Stimulated activated CD4-positive, alpha-beta T cell treated with anti-CD3 and anti-CD28 coated beads, Interleukin-2, amount 100 ng/mL, for 4 hours (primary cell): ENCODE measurements at places on chromosomes 4 and X.

DNA sequence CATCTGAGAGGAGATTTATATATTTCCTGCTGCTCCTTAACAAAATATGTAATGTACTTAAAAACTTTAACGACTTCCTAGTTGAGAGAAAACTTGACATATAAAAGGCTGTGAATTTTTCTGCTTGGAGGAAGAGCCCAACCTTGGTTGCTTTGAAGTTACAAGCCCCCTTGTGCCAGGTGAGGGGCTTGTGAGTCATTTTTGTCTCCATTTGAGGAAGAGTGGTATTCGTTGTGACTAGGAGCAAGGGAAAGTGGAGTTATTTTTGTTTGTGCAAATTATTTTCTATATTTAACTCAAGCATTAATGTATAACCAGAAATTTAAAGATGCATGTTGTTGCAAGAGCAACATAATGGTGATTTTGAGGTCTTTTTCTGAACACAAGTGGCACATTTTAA, 99.0 kb upstream of the DDX3X start:
- DNase-seq: no peak

GRCh38 chrX:131792789-131793462, 230.2 kb upstream of the STK26 start:
- DNase-seq: no peak

DNA sequence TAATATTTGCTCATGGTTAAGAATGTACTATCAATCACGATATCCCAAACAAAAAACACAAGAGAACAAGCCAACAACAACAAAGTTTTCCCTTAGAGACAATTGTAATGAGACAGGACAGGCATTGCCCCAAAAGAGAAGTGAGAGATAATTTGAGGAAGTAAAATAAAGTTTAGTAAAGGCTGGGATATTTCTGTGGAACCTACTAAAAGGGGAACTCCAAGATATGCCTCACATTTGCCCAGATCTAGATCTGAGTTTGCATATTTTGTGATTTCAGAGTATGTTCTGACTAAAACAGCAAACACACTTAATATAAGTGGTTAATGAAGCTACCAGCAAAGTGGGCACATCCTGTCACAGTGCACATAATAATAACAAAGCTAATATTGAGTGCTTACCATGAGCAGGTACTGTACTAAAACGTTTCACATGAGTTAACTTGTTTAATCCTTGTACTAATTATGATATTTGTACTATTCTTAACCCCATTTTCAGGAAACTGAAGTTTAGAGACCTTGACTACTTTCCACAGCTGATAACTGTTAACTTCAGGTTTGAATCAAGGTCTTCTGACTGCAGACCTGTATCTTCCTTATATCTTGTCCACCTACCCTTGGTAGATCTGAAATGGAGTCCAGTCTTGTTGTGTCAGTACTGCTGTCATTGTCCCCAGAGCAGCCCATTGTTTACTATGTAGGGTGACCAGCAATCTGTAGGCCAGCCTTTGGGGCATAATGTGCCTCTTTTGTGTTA, 26.0 kb upstream of the BMP2K start:
- DNase-seq: no peak

- DNase-seq: no peak
These were observed 723 bp downstream of the WDFY3 start for GRCh38 chr4:84965553-84966381.

DNA sequence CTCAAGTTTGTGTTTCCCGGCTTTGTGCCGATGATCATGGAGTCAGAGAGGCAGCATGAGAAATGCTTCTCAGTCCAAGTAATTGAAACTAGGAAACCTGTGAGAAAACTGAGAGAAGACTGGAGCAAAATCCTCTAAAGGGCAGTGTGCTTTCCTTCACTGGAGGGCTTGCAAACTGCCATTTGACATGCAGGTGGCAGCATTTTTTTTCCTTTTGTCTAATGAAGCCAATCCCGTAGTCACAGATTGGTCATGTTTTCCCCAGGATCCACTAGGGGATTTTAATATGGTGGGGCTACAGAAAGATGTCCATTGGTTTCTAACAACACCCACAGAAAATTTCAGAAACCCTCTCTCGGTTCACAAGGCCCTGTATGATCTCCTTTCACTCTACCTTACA, 117.4 kb upstream of the NUDT10 start:
- no peak for DNase-seq

GRCh38 chrX:29487714-29488113, 727.6 kb upstream of the MAGEB2 start:
- no peak for DNase-seq

- DNase-seq: no peak
These were observed 253.2 kb downstream of the SPRY1 start for GRCh38 chr4:123649645-123650391.

DNA sequence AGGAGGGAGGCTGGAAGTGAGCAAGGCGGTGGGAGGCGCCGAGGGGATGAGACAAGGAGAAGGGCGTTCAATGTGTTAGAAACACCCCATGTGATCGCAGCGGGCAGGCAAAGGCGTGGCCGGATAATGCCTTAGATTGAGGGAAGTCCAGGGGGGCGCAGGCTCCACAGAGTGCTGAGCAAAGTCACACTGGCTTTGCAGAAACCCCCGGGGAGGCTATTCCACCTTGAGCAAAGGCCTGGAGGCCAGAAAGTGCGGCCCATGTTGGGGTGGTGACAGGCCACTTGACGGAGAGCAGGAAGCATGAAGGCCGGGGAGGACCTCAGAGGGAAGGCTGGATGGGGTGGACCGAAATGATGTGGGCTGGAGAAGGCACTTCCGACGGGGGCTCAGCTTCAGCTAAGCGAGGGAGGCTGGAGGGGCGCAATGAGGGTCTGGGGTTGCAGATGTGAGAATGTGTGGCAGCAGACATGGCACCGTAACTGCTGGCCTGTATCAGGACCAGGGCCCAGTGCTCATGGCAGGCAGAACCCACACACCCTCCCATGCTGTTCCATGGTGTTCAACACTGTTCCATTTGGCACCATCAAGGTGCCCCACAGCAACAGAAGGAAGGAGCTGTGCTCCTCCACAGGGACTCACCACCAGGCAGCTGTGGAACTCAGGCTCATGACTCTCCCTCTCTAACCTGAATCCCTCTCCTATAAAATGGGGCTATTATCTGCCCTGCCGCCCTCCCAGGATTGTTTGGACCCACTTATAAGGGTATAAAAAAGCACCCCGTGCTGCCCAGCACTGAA, 50.3 kb downstream of the HMX1 start:
- no peak for DNase-seq

DNA sequence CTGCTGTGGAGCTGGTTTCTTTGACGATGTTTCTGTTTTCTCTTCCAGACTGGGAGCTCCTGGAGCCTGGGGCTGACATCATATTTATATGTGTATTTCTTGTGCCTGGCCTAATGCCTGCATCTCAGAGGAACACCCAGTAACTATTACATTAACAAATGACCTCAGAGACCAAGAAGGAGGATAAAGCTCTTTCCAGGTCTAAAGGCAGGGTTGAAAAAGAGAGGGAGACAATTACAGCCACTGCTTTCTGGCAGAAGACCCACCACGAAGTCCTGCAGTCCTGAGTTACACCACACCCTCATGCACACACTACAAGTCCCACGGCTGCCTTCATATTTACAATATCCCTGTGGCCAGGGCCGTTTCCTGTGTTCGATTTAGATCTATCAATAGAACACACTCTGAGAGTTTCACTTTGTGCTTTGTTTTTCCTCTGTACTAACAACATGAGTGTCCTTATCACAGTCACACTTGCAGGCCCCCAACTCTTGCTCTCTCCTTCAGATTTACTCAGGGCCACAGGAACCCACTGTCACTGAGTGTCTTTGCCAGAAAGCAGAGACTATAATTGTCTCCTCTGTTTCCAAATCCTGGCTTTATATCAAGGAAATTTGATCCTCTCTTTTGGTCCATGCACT, 535.5 kb downstream of the MID1IP1 start:
- DNase-seq: no peak
